ENCODE measurements at places on chromosomes 6 and 20.

DNA sequence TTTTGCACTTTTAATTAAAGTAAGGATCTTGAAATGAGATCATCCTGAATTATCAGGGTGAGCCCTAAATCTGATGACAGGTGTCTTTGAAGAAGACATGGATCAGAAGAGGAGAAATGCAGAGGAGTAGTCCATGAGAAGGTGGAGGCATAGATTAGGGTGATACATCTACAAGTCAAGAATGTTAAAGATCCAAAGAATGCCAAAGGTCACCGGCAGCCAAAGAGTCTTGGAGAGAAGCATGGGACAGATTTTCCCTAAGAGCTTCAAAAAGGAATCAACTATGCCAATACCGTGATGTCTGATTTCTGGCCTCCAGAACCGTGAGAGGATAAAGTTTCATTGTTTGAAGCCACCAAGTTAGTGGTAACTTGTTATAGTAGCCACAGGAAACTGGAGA, 59.0 kb upstream of the THEMIS start:
- no peak for DNase-seq

DNA sequence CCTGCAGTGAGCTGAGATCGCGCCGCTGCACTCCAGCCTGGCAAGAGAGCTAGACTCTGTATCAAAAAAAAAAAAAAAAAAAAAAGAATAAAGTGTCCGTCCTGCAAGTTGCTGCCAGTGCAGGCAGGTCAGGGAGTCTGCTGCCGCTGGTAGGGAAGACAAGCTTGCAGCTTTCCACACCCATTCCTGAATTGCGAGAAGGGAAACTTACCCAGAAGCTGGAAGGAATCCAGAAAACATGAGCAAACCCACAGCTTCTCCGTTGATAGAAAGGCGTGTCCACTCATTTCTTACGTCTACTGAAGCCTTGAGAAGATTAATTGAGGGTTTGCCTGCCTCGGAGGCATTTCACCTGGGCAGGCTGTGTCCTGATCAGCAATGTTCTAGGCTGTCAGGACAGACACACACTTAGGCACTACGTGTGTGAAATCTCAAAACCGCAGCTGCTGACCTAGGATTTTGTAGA, 61.6 kb upstream of the DSP start:
- no peak for DNase-seq

DNA sequence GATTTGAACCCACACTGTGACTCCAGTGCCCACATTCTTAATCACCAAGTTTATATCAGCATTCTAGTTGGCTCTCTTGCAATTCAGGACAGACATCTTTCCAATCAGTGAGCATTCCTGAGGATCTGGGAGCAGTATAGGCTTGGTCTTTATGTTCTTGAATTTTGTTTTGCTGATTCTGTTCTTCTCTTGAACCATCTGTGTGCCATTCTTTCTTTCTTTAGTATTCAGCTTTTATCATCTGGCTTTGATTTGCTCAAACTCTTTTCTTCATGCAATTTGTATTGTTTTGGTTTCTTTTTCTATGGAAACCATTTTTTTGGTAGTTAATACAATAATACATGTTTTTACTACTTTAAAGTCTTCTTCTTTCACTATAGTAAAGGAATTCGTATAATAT, 162.4 kb downstream of the CD109 start:
- no peak for DNase-seq

DNA sequence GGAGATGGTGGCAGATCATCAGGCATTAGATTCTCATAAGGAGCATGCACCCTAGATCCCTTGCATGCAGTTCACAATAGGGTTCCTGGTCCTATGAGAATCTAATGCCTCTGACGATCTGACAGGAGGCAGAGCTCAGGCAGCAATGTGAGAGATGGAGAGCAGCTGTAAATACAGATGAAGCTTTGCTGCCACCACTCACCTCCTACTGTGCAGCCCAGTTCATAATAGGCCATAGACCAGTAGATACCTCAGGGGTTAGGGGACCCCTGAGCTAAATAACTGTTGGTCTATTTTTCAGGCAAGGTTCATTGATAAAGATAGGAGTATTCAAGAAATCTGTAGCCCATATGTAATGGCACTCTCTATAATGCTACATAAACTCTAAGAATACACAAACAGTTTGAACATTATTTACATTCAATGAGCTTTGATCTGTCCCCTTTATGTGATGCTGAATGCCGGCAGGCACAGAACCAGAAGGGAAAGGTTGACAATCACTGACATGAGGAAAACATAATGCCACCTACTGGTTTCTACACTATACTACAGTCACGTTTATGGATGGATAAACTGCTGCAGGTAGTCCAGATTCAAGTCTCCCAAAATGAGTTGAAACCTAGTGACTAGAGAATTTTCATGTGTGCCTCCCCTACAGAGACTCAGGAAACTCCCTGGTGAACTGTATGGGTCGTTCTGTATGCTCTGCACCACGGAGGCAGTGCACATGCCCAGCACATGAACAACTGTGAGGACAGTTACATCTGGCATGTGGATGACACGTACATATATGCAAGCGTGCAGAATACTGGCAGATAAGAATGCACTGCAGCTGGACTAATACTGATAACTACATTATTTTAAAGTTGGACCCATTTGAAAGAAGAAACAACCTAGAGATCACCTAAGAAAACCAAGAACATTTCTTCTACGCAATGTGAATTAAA, 72.0 kb downstream of the DST start:
- no peak for DNase-seq

GRCh38 chr20:41340327-41341055, at the start of gene LPIN3:
TSS of gene LPIN3 (plus strand) at chr20:41340821. CDS start at chr20:41345804, 4,983 bp downstream.
- DNase-seq: peak; percentile 43

GRCh38 chr6:18279422-18279821, 15.1 kb upstream of the DEK start:
- no peak for DNase-seq

DNA sequence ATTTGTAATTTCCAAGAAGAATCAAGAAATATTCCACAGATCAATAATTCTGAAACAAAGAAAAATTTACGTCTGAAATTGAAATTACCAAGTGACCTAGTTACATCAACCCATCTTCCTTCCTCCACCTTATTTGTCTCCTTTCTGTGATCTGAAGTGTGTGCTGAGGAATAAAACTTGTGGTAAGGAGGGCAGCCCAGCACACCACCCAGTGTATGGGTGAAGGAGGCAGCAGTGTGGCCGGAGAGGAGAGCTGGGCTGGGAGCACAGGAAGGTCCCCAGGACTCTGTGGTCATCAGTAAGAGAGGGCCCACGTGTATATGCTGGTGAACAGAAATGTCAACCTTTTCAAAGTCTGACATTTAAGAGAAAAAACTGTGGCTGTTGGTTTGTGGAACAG, 11.3 kb upstream of the CCR6 start:
- DNase-seq: no peak

DNA sequence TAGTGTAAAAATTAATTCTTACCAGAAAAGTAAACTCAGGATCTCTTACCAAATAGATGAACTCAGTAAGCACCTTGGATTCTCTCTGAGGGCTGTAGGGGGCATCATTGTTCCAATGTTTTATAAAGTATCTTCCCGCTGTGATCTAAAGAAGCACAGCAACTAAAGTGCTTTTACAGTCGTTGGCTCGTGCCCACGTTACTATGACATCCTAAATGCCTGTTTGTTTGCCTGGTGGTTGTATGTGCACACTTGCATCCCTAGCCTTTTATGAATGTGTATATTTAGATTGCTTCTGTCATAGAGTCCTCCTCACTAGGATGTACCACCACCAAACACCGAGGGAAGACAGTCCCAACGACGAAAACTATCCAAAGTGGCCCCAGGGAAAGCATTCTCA, 34.5 kb downstream of the SLX4IP start:
- no peak for DNase-seq

- no peak for DNase-seq
Measured at GRCh38 chr6:57205550-57206328, 16.4 kb downstream of the RAB23 start.

DNA sequence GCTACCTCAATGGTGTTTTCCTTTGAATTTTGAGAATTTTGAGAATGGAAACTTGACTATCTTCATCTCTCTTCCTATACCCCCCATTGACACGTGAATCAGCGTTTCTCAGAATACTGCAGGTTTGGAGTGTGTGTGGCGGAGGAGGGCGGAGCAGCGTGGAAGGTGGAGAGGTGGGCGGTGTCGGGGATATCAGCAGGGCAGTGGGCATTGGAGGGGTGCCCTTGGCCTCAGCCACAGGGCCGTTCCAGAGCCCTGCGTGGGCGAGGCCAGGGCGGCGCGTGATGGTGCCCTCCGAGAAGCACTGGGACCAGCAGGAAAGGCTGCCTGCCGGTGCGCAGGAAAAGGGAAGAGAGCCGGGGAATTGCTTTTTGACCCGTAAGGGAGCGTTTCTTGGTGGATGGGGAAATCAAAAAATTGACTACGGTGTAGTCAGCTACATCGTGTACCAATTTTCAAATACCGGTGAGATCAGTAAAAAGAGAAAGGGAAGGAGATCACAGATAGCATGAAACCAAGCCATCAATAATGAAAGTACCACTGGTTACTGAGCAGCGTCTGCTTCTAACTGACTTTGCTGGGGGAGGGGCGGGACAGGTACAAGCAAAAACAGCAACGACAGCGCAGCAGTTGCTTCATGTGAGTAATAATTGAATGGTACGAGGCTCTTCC, 82.7 kb upstream of the DUSP22 start:
- DNase-seq: no peak

DNA sequence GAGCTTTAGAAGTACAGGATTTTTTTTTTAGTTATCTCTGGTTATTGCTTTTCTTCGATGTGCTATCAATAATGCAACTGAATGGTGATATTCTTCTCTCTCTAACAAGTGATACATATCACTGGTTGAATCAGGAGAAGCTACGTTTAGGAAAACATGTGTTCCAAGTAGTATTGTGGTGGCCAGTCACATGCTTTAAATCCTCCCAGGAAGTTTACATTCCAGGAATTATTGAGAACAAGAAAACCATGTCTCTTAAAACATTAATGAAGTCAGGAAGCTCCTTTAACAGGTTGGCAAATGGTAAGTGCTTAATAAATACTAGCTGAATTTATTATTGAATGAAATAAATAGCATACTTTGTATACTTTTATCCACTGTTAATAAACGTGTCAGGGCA, 371.1 kb downstream of the BCKDHB start:
- DNase-seq: no peak

DNA sequence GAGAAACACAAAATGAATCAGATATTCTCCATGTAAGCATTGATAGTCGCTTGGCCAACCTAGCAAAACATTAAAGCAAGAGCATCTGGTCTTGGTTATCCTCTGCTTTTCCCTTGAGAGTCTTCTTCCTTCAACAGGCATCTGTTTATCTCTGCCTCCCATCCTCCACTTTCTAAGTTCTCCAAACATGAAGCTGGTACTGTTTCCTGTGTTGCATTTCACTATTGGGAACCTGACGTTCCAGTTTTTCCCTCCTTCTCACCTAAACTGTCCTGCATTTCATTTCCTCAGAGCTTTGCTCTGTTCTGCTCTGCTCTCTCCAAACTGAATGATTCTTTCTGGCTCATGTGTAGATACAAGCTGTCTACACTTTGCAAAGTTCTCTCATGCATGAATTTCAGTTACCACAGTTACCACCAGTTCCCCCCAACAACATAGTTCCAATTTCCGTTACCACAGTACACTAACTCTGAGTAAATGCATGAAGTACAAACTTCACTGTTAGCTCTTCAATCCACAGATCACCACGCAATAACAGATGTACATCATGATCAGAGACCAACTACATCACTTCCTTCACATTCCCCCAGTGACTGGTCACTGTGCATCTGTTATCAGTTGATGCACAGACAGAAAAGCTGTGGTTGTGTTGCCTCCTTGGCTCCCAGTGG, 86.7 kb upstream of the F13A1 start:
- no peak for DNase-seq

DNA sequence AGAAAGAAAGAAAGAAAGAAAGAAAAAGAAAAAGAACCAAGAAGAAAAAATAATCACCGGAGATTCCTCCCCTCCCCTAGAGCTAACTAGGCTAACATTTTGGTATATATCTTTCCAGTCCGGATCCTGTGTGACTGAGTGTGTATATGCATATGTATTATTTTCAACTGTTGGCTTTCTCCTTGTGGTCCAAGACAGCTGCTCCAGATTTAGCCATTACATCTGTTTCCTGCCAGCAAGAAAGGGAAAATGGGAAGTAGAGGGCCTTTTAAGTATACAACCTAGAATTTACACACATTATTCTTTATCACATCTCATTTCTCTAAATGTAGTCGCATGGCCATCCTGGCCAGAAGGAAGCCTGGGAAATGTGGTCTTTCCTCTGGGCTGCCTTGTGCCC, 15.2 kb downstream of the SLC52A3 start:
- no peak for DNase-seq

DNA sequence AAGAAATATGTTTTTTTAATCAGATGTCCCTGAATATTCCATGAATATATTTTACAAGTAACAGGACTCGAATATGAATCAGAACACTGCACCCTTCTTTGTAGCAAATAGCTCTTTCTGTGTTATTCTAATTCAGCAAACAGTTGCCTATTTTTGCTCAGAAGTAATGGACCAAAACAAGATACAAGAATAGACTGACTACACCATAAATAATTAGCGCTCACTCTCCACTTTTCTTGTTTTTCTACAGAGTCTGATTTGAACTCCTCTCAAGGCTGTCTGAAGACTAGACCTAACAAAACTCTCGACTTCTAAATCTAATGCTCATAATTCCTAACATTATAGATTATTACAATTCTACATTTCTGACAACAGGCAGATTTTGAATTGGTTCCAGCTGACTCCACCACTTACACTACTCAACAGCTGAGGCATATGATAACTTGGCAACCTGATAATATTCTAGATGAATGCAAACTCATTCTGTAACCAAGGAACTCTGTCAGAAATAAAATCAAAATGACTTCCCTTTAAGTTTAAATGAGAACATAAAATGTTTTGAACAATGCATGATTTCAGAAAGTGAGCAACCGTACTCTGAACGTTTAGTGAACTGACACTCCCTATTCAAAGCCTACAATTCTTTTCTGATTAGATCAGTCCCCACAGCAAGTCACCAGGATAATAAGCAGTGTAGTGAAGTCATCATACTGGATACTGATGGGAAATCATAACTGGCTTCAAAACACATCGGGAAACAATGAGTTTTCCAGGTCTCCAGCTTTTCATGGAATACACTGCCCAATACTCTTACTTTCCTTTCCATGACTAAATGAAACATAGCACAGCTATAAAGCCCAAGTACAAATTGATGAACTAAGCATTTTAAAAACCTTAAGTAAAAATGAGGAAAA, 114.2 kb upstream of the BEND6 start:
- no peak for DNase-seq
